ENCODE measurements at places on chromosomes 4 and X.

DNA sequence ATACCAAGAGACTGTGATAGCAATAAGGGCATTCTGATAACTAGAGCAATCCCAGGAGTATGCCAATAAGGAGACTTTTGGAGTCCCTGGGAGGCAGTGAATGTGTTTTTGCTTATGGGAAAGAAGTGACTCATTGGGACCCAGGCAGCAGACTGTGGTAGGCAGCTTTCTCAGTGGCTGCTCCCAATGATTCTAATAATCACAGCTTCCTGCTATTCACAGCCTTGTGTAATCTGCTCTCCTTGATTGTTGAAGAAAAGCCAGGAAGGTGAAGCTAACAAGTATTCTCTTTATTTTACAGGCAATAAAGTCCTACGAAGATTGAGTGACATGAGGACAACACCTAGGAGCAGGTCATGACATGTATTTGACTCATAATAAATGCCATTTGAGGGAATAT lies 70.3 kb upstream of the DDX60 start:
- DNase-seq, result no peak

GRCh38 chr4:3449047-3449573 lies 7.3 kb downstream of the HGFAC start:
- no peak for DNase-seq

- no peak for DNase-seq
Observed at GRCh38 chr4:54614149-54614548, 43.6 kb upstream of the KIT start.

- DNase-seq, result no peak
Observed at GRCh38 chrX:53580742-53581504, 105.6 kb downstream of the HUWE1 start.

DNA sequence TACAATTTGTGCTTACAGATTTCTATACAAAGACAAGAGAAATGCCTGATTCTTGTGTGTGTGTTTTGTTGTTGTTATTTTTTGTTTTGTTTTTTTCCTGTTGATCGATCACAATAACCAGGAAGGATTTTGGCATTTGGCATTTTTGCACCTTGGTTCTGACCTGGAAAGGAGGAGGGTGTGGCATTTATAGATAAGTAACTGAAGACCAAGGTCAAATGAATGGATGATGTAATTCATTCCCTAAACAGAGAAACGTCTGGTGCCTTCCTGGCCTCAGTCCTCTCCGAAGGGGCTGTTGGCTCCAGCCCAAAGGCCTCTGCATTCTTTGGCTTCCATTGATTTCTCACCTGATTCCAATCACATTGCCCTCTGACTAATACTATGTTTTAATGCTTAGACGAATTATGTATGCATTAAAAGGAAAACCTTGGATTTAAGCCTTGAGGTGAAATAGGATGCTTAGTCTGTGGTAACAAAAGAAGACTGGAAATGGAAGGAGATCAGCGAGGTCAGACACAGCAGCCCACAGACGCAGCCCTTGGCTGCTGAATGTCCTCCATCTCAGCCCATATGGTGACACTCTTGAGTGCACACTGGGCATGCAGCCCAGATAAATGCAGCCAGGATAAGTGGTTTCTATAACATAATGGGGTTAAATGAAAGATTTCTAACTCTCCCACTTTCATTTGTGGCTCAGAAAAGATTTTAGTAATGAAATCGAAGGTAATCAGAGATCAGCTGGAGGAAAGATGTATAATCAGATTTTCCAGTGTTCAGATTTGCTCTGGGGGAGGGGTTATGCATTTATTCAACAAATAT lies 60.5 kb upstream of the TRIM2 start:
- DNase-seq, result no peak

DNA sequence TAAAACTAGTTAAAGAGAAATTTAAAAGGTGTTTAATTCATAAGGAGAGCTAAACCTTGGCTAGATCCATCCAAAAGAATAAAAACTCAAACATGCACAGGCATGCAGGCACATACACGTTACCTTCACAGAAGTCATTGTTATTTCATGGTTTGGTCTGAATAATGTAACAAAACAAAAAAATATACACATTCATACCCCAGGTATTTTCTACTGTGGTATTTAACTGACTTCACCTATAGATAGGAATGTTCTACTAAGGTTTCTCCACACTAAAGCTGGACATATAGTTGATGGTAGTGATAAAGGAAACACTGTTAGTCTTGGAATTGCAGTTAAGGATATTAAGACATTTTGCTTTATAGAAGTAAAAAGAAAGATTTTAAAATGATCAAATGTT lies 283.6 kb upstream of the PCDH10 start:
- no peak for DNase-seq

- DNase-seq, result no peak
Observed at GRCh38 chr4:121900132-121900983, 30.1 kb upstream of the BBS7 start.

- no peak for DNase-seq
Observed at GRCh38 chr4:123984886-123985285, 588.3 kb downstream of the SPRY1 start.

DNA sequence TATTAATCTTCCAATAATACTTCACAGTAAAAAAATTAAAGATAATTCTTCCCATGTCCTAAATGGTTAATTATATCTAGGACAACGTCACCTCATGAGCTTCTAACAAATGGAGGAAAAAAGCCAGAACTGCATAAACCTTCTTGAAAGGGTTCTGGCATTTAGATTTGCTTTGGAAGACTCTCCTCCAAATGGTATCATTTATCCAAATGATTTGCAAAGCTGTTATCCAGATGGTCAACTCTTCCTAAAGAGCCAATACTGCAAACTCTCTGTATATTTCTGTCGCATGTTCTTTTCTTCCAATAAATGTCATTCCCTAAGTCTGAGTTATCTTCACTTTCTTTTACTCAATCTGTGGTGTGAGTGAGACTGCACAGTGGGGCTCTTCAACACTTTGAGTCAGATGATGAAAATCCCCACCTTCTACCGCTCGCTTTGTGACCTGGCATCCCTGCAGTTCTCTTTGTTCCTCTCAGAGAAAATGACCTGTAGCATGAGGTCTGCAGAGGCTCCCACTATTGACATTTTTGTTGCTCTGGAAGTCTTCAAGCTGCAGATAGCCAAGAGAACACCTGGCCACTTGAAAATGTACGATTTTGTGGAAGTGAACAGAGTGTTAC lies 52.9 kb downstream of the TMEM150C start:
- DNase-seq, result no peak

DNA sequence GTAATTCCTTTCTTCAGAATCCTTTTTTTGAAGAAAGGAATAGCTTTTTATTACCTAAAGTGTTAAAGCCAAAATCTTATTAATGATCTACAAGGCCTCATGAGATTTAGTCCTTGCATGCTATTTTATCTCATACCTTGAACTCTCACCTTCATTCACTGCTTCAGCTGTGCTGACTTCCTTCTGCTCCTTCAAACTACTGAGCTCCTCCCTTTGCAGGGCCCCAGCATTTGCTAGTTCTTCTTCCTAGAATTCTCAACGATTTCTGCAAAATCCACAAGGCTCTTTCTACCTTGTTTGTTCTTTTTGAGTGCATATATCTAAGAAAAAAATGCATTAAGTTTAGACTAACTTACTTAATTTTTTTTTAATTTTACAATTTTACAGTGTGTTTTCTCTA lies 619.5 kb downstream of the EPHA5 start:
- no peak for DNase-seq

- DNase-seq, result no peak
Observed at GRCh38 chr4:38366997-38367396, 297.0 kb upstream of the KLF3 start.

DNA sequence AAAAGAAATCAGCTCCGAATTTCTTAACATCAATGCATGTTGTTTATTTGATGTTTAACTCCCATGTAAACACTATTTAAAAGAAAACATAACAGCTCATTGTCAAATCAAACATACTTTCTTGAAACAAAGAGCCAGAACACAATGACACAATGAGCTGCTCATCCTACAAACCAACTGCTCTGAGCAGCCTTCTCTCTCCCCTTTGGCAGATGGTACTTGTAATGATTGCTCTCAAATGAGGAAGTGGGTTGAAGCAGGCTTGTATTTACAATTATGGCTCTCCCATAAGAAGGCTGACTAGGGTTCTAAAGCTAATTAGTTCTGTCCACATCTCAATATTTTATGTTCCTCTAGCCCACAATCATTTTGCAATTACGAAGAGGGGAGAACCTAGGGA lies 637.8 kb upstream of the ADGRL3 start:
- no peak for DNase-seq
